Activated T-helper 1 cell treated with anti-CD3 and anti-CD28 coated beads, Interleukin-12 subunit alpha, Interleukin-12 subunit beta, Interleukin-2, Interleukin-4 antibody, amounts not matched to agents 30 ng/mL and 10 ng/mL and 1 ng/mL, durations not matched to agents 14 hours and 24 hours and 36 hours (primary cell): ENCODE measurements at places on chromosomes 5 and 9. TPM values are rescaled to one million over a fixed set of nuclear protein-coding genes. Genes with fewer than 3 reads are reported as not detected.

The CCDC127 gene
- 9.5 and 10.9 TPM in 2 replicates for total RNA-seq

DNA sequence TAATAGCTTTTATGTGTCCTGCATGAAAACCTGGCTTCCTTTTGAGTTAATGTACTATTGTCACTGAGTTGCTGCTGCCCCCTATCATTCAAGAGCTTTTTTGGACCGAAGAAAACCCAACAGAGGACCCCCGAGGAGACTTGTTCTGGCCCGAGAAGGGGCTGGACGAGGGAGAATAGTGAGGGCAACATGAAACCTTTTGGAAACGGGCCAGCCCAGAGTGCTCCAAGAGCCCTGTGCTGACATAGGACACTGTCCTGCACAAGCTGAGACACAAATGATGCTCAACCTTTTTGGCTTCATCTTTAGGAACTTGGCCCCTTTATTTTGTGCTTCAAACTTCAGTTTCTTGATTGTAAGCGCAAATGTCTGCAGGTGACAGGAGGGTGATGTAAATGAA is 4.0 kb upstream of the GADD45G start:
- H3K27ac ChIP-seq = no peak overlapping the region
- H3K4me3 ChIP-seq = no peak overlapping the region
- peaks cover 15% of the 10 kb centered on the region for H3K4me1 ChIP-seq
- H3K27me3 ChIP-seq = peaks cover 11% of the 10 kb centered on the region

GRCh38 chr9:98024702-98025101 is 31.8 kb upstream of the NANS start:
- H3K27me3 ChIP-seq = no peaks in the 10 kb centered on the region
- no peak overlapping the region for H3K4me3 ChIP-seq
- H3K4me1 ChIP-seq = peaks cover 4% of the 10 kb centered on the region
- no peak overlapping the region for H3K27ac ChIP-seq
- H3K36me3 ChIP-seq = peaks cover 14% of the 10 kb centered on the region

DNA sequence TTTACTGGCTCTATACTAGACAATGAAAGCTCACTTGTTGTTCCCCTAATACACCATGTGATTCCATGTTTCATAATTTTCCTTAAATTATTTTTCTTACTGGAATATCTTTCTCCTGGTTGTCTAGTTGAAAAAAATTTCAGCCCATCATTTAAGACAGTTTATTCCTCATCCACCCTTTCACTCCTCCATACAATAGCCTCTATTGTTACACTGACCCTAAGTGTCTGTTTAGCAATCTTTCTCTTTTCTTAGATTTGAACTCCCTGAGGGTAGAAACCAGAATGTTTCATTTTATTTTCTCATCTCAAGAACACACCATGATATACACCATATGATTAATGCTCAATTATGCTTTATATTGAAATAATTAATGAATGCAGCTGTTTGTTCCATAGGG is 413.4 kb upstream of the ITGA1 start:
- no peaks in the 10 kb centered on the region for H3K4me1 ChIP-seq
- no peak overlapping the region for H3K4me3 ChIP-seq
- no peaks in the 10 kb centered on the region for H3K36me3 ChIP-seq
- no peak for DNase-seq

DNA sequence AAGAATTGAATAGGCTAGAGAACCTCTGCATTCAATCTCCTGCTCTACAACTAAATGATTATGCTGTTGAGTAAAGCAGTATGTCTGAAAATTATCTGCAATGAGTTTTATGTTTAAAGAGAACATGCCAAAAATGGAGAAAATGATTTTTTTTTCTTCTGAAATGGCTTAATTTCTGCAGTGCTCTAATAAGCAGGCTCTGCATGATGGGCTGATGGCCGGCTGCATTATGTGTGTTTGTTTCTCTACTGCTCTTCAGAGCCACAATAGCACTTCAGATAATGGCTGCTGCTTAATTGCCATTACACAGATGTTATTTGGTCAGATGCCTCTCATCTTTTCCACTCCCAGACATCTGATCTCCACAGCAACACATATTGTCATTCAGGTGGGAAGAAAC is 286.4 kb upstream of the DMAC1 start:
- DNase-seq = no peak
- no peaks in the 10 kb centered on the region for H3K4me1 ChIP-seq
- no peak overlapping the region for H3K27ac ChIP-seq
